AG10803 (cell line): ENCODE measurements at places on chromosomes 5 and 9.

GRCh38 chr5:141250576-141250975 lies 5.4 kb downstream of the PCDHB15 start:
- DNase-seq = no peak

DNA sequence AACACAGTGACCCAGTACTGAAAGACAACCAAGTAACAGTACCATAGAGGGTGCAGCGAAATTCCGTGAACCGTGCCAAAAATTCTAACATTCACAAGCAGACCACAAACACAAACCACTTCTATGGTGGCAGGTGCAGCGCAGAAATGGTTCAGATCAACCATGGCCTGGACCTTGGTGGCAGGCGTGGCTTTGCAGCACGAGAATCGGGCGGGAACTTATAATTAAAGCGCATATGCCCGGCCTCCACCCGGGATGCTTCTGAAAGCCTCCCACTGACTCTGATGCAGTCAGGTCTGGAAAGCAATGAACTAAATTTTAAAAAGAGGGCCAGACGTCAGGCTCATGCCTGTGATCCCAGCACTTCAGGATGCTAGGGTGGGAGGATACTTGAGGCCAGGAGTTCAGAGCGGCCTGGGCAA lies 68.0 kb upstream of the TBC1D9B start:
- DNase-seq = no peak

- DNase-seq = peak; percentile 38
Measured at GRCh38 chr9:124257070-124257843, 492 bp upstream of the NEK6 start.

DNA sequence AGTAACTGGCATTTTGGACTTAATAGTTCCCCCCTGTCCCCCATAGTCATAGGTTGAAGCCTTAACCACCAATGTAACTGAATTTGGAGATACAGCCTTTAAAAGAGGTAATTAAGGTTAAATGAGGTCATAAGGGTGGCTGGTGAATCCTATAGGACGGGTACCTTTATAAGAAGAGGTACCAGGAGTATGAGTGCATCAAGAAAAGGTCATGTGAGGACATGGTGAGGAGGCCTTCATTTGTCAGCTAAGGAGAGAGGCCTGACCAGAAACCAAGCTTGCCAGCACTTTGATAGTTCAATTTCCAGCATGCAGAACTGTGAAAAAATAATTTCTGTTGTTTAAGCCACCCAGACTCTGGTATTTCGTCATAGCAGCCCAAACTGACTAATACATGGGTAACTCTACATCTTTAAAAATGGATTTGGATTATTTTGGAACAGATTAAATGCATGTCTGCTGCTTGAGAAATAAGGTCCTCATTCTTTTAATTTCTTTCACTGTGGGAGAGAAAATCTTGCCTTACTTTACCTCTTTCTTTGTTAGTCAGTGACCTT lies 9.7 kb downstream of the RASA1 start:
- peak; percentile 65 for DNase-seq

DNA sequence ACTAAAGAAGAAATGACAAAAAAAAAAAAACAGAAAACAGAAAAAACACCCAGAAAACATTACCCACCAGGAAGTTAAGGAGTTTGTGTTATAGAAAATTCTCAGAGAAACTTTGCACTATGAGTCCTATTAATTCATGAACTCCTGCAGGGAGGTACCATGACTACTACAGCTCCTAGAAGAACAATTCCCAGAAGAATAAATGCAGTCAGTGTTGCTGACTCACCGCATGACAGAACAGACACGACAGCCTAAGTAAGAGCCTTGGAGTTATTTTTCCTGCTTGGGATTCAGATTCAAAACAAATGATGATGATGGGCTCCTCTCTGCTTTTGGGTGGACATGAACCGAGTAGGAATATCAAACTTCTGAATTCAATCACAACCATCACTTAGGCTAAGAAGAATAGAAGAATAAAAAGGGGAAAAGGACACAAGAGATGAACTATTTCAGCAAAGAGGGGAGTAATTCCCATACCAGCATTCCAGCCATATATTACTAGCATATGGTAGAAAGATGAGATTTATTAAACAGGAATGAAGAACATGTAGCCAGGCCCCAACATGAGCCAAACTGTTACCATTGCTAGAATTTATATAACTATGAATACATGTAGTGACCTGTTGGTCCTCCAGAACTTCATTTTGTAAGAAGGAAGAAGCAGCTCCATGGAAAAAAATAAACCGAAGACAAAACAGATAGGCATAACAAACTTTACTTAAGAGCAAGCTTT lies 209.6 kb upstream of the PDE4D start:
- DNase-seq = peak; percentile 26

DNA sequence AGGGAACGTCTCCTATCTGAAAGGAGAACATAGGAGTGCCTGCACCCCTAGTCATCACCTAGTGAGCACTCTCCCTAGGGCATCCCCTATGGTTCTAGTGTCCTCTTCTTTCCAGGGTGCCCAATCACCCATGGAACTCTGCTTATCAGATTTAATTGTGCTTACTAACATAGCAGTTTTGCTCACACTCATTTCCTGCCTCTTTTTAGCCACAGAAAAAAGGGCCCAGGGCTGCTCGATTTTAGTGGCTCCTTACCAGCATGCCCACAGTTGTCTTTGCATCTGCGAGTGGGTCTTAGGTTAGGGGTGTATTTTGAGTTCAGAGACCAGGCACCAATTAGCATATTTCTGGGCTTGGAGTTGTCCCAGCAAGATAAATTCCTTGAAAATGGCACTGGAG lies 1110.2 kb downstream of the TAF11L14 start:
- no peak for DNase-seq

DNA sequence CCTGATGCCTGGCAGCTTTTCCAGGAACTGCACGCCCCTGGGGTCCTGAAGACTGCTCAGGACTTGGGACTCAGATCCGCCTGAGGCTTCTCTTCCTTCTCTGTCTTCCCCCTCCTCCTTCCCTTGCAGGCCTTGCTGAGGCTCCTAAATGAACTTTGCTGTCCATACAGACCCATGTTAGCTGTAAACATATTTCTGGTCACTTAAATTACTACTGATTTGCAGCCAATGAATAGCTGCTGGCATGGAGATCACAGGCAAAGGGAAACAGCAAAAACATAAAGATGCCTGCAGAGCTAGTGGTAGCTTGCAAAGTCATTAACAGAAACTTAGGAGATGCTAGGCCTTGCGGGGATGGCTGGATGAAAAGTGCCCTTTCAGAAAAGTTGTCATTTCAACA lies 261.9 kb downstream of the GADD45G start:
- DNase-seq = no peak

- DNase-seq = no peak
Measured at GRCh38 chr9:81814794-81815464, 113.3 kb upstream of the SPATA31D4 start.

GRCh38 chr9:119810645-119811429 lies 441.6 kb upstream of the BRINP1 start:
- peak; percentile 83 for DNase-seq

GRCh38 chr5:156402387-156402921 lies 75.5 kb downstream of the SGCD start:
- no peak for DNase-seq

DNA sequence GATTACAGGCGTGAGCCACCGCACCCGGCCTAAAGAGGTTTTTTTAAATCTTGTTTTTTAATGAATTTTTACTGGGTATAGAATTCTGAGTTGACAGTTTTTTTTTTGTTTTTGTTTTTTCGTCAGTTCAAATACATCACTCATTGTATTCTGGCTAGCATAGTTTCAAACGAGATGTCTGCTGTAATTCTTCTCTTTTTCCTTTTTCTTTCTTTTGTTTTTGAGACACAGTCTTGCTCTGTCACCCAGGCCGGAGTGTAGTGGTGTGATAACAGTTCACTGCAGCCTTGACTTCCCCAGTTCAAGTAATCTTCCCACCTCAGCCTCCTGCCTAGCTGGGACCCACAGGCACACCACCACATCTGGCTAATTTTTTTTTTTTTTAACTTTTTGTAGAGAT lies 2.2 kb upstream of the PRRT1B start:
- no peak for DNase-seq

DNA sequence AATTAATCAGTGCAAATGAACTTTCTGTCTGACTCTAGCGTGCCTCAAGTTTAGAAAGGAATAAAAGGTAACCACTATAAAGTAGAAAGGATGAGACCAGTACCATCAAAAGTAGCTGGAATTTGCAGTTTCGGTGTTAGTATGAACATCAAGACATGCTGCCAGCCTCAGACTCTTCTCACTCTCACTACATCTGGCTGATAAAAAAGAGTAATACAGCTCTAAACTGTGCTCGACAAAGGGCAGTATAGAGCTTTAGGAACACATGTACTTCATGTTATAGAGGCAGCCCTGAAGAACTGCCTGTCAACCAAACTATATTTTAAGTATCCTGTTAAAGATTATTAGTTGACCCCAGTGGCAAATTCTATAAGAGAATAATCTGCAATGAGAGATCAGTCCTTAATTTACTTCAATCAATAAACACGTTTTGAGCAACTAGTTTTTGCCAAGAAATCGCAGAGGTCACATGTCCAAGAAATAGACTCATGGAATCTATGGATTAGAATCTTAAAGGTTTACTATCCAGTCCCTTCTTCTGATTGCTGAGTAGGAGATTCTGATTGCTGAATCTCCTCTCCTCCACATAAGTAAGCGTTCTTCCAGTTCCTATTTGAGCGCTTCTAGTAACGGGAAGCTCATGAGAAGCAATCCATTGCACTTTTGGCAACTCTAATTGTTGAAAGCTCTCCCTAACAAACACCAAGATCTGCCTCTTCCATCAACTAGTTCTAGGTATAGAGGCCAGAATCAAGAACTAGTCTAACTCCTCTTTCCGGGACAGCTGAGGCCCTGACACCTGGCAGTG lies 941 bp downstream of the XPA start:
- peak; percentile 31 for DNase-seq

- no peak for DNase-seq
Measured at GRCh38 chr5:18091142-18091541, 456.9 kb downstream of the TAF11L14 start.

DNA sequence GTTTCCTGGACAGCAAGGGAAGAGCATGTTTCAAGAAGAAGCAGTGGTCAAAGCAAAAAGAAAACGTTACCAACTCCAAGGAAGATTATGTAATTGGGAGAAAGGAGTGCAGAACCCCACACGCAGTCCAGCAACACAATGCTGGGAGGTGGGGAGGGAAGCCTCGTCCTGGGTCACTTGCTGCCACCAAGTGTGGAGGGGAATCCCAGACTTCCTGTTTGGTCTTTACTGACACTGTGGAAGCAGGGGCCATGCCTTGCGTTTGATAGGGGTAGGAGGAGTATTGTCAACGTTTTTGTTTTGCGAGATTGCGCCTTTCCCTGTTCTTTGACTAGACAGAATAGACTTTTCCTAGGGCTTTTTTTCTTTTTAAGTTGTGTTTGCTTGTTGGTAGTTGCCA lies 421.0 kb downstream of the KDM4C start:
- DNase-seq = no peak

DNA sequence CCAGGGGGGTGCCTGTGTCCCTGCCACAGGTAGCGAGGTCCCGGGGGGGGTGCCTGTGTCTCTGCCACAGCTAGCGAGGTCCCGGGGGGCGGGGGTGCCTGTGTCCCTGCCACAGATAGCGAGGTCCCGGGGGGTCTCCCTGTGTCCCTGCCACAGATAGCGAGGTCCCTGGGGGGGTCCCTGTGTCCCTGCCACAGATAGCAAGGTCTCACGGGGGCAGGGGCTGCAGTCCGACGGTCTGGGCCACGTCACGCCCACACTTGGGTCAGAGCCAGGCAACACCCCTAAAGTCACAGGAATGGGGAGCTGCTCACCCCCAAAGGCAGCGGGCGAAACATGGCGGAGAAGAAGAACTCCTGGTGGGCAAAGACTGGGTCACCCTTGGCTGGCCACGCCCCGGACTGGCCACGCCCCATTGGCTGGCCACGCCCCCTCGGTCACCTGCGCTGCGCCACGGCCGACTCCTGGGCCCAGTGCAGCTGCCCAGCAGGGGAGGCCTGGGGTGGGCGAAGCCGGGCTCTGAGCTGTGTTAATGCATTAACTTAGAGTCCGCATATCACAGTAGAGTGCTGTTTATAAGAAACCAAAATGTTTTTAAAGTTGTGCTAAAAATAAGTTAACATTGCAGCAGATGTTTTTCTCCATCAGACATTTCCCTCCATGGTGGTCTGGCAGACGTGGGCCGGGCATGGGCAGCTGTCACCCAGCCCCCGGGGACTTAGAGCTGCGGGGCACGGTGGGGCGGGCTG lies 7.0 kb downstream of the NOXA1 start:
- no peak for DNase-seq

DNA sequence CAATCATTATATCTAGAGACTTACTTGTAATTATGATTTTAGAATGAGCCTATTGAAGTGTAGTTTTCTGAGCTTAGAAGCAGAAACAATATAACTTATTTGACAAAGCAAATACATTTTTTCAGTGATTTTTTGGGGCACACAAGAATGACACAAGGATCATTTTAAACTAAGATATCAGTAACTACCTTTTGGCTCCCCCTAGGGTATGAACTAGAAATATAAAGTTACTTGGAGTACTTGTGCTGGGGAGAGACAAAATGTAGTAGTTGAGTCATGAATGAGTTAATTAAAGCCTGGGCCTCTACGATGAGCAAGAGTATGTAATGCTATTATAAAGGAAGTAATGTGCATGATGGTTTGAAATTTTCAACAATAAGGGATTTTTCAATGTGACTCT lies 1244.1 kb upstream of the ACO1 start:
- no peak for DNase-seq

DNA sequence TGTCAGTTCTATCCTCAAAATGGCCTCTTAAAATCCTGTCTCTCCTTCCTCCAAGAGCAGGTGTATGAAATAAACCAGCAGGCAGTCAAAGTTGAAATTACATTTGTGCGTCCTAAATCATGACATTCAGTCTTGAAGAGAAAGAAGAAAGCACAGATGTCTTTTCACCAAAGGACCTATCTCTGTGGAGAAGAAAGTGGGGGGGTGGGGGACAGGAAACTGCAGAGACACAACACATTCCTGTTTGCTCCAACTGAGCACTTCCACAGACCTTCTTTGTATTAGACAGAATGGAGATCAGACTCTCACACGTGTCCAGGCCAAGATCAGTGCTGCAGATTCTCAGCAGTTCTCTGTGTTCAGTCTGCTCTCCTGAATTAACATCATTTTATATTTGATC lies 471.9 kb upstream of the RGMB start:
- peak; percentile 34 for DNase-seq

GRCh38 chr5:159645179-159645846 lies 271.0 kb upstream of the ADRA1B start:
- DNase-seq = no peak

GRCh38 chr5:54959673-54960418 lies 25.5 kb downstream of the ESM1 start:
- DNase-seq = no peak

- DNase-seq = peak; percentile 83
Measured at GRCh38 chr5:10595672-10596309, 31.9 kb downstream of the ANKRD33B start.

- no peak for DNase-seq
Measured at GRCh38 chr5:162068412-162068811, 839 bp downstream of the GABRG2 start.
